ENCODE measurements at places on chromosomes 4 and X.

DNA sequence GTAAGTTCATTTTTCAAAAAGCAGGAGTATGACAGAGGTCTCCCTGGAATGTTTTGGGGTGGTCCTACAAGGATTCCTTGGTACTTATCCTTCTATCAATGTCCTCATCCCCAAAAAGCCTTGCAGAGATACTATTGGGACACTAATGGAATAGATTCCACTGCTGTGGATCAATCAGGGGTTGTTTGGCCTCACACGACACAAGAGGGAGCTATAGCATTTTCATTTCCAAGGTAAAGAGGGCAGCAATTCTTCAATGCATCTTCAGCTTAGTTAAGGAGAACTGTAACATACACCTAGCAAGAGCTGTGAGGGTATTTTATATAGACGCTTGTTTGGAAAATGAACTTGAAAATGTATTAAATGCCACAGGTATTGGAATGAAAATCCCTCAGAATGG is 50.9 kb downstream of the USP26 start:
- DNase-seq = no peak

DNA sequence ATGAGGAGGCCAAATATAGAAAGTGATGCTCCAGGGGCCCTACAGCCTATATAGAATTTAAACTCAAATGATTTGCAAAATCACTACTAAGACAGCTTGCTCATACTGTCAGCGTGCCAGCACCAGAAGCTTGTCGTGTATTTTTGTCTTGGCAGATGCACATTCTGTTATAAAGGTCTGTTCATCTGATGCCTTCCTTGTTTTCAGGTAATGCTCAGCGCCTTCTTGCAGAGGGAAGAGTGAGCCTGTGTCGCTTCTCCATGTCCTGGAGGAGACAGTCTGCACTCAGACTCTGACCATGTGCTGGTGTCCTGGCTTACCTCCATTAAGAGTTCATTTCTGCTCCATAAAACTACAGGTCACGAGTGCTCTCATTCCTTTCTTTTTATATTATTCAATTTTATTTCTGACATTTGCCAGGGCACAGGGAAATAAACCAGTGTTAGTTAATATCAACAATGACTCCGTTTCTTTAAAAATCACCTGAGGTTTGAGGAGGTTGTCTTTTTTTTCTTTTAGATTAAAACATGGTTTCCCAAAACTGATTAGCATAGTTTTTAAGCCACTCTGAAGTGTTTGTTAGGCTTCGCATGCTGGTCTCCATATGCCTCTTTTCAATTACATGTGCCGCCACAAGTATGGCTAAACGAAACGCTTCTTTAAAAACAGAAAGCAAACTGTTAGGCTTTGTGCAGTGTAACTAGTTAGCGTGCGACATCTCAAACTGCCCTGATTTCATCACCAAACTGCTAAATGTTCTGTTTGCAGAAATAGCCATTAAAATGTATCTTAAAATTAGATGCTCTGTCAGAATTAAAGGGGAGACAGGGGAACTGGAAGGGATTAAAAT is 215.2 kb upstream of the GK2 start:
- DNase-seq = no peak

DNA sequence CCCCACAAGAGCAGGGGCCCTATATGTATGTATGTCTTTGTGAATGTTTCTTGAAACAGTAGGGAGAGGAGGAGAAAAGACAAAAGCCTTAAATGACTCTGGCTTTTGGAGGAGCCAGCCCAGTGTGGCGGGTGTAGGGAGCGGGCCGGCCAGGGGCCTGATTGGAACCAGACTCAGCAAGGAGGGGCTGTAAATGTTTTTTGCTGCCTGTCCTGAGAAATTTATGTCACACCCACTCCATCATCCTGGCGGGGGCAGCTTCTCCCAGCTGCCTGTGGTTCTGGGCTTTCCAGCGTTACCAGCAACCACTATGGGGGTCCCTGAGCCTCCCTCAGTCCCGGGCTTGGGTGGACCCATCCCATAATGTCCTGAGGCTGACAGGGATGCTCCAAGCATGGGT is 130.8 kb downstream of the PJA1 start:
- DNase-seq = no peak

- DNase-seq = no peak
Observed at GRCh38 chr4:53591372-53591892, at the start of gene LNX1. TSS of gene LNX1 (minus strand) at chr4:53591486. CDS start at chr4:53574002, 17,484 bp downstream.

DNA sequence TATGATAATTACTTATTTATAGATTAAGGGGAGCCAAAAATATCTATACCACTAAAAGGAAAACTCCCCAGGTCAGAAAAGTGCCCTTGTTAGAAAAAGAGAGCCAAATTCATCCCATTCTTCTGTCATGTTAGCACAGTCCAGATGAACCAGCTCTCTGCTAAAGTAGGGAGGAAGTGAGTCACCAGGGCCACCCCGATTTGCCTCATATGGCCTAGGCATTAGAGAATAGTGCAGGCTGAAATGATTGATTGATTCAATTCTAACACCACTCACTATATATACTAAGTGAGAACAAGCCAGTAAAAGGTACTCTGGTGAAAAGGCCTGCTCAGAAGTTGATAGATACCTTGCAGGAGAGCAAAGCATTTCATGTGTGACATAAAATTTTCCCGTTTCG is 94.5 kb downstream of the SRPX start:
- no peak for DNase-seq

DNA sequence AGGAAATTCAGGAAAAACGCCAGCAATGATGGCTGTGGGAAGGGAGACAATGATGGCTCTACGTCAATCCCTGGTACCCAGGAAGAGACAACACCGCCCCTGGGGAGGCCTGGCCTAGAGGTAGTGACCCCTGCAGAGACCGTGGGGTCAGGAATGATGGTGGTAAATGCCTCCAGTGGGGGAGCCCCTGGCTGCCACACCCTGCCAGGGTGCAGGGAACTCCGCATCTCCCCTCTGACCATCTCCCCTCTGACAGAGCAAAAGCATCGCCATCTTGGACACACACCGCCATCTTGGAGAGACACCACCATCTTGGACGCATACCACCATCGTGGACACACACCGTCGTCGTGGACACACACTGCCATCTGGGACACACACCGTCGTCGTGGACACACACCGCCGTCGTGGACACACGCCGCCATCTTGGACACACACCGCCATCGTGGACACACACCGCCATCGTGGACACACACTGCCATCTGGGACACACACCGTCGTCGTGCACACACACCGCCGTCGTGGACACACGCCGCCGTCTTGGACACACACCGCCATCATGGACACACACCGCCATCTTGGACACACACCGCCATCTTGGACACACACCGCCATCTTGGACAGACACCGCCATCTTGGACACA is 9.9 kb downstream of the ASMTL start:
- peak; percentile 2 for DNase-seq

DNA sequence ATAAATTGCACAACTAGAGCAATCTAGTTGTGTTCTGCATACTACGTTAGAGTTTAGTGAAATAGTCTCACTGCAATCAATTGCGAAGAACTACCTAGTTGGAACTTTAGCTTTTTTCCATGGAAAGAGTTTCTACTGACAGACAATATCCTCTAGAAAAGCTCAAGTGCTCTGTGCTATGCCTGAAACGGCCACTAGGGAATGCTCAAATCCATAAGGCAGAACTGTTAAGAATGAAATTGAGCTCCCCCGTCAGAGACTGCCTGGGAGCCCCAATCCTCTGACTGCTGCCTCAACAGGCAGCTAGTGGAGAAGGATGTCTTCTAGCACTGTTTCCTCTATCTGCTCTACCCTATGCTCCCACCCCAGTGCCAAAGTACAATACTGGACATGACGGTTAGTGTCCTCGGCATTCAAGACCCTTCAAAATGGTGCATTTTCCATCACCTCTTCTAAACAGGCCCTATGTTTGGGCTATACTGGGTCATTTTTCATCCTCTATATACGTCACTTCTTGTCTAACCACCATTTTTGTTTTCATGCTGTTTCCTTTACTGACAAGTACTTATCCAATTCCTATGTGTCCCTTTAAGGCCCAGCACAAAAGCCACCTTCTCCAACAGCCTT is 35.3 kb downstream of the FRMD7 start:
- DNase-seq = peak; percentile 54

DNA sequence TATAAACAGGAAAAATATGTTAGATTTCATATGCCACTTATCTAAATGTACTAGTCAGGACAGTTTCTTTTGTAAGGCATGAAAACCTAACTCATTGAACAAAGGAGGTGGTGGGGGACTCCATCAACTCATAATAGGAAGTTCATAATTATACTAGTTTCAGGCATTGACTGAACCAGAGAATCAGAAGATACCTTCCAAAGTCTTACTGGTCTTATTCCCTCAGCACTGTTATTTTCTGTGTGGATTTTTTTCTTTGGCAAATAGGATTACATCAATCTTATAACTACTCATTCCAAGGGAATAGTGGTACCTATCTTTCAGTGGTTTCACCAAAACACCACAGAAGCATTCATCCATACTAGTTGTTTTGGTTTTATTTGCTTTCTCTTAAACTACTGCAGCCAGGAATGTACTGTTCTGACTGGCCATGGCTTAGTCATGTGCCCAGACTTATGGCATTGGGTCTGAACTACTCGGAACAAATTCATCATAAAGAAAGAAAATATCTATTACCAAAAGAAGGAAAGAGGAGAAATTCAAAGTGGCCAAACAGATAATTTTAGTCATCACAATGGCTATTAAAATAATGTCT is 273.9 kb downstream of the ARAP2 start:
- DNase-seq = no peak

DNA sequence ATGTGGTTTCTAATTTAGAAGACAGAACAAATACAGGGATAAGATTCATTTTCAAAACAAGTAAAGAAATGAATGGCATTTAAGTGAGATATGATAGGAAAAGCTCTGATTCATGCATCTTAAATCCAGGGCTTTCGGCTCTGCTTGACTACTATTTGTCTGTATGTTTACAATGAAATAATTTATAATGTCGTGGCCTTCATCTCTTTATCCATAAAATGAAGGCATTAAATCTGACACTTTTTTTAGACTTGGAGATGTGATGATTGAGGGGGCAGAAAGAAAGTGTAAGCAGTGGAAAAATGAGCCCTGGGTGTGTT is 115.7 kb upstream of the KIT start:
- no peak for DNase-seq

DNA sequence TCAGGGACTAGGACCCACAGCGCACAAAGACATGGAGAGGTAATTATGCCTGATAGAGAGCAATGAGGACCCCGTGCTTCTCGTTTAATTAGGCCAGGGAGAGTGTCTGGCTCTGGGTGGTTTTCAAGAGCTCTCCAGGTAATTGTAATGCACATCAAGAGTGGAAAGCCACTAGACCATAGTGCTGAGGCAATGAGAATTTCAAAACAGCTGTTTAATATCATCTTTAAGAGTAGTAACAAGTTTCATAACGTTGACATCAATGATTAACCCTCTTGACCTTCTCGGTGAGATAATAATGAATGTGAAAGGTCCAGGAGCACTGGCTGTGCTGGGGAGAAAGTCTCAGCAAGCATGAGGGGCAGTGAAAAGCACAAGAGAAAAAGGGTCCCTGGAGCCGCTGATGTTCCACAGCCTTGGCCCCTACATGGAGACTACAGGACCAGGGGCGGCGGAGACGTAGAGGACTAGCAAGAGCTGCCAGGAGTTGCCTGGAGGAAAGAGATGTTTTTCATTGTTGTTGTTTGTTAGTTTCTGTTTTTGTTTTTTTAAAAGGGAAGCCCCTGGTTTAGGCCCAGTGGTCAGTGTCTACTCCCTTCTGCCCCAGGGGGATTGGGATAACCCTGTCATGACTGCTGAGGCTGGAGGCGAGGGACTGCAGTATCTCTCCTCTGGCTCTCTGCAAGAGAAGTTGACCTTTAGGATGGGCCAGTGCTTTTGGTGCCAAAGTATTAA is 14.8 kb upstream of the CXCR3 start:
- DNase-seq = no peak

DNA sequence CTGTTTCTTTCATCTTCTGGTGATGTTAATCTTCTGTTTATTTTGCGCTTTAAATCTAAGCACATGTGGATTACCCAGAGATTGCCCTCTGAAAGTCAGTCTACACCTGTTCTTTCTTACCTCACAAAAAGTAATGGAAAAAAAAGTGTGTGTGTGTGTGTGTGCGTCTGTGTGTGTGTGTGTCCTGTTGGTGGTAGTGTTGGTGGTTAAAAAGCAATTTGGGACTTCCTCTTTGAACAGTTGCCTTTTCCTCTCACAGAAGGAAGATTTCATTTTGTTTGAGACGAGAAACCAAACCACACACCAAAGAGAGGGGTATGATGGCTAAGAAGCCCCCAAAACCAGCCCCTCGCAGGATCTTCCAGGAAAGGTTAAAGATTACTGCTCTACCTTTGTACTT is at the start of gene STAP1:
STAP1 (plus strand) TSS at position 235 of the 400 bp plus-strand sequence; CDS start at position 318, 83 bp downstream.
- peak; percentile 73 for DNase-seq

GRCh38 chr4:51843309-51844152 is 578 bp downstream of the DCUN1D4 start:
- DNase-seq = peak; percentile 79

DNA sequence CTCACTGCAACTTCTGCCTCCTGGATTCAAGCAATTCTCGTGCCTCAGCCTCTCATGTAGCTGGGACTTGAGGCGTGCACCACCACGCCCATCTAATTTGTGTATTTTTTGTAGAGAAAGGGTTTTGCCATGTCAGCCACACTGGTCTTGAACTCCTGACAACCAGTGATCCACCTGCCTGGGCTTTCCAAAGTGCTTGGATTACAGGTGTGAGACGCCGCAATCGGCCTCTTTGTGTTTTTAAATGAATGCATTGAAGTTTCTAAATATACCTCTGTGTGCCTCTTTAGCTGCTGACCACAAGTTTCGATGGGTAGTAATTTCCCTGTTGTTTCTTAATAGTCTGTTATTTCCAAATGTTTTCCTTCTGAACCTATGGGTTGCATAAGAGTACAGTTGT is 765.3 kb upstream of the GRIA3 start:
- DNase-seq = no peak

DNA sequence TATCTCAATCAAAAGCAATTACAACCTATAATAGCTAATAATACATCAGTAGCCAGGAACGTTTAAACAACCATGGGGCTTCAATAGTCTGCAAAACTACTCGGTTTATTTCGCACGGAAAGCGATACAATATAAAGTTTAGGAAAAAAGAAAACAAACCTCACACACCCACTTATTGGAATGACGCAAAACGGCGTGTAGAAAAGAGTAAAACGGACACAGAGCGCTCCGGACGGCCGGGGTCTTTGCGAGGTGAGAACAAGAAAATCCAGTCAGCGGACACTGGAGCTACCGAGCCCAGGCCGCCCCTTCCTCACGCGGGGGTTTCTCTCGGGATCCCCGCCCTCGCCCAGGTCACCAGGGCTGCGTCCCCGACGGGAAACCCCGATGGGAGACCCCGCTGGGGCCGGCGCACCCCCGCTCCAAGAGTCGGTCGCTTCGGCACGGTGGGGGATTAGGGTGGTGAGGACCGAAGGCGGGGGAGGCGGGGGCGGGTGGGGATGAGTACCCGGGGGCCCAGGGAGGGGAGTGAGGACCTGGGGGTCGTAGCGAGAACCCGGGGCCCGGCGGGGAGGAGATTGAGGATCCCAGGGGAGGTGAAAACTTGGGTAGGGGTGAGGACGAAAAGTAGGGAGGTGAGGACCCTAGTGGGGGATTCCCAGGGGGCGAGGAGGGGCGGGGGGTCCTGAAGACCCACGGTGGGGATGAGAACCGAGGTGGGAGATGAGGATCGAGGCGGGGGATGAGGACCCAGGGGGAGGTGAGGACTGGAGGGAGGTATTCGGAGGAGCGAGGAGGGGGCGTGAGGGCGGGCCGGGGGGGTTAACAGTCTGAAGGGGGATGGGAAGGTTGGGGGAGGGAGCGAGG is 737 bp downstream of the NELFA start:
- DNase-seq = no peak
